Naive B cell (primary cell): ENCODE measurements at places on chromosomes 6 and 20. TPM values are rescaled to one million over a fixed set of nuclear protein-coding genes. Genes with fewer than 3 reads are reported as not detected.

The PNISR gene
- polyA plus RNA-seq: 126 TPM

The MCHR2 gene
- not detected for polyA plus RNA-seq

The SPATA25 gene
- not detected for polyA plus RNA-seq

The C20orf204 gene
- polyA plus RNA-seq: not detected

The CYB5R4 gene
- 71.0 TPM for polyA plus RNA-seq

The APOBEC2 gene
- polyA plus RNA-seq: 0.64 TPM

The TNFRSF6B gene
- polyA plus RNA-seq: not detected

The MAVS gene
- 3.2 TPM for polyA plus RNA-seq

The ACTL10 gene
- polyA plus RNA-seq: 4.8 TPM

The GPSM3 gene
- 122 TPM for polyA plus RNA-seq

The EDN3 gene
- polyA plus RNA-seq: not detected

The SDCBP2 gene
- polyA plus RNA-seq: 0.72 TPM

The LST1 gene
- 32.7 TPM for polyA plus RNA-seq

The CST4 gene
- not detected for polyA plus RNA-seq

The BEND6 gene
- not detected for polyA plus RNA-seq

The RPP40 gene
- polyA plus RNA-seq: 22.2 TPM

The MYCT1 gene
- polyA plus RNA-seq: not detected

The DEFB125 gene
- not detected for polyA plus RNA-seq

The CPNE1 gene
- 355 TPM for polyA plus RNA-seq

The ADRM1 gene
- polyA plus RNA-seq: 88.8 TPM

The DOK5 gene
- polyA plus RNA-seq: not detected

The HLA-DRB1 gene
- polyA plus RNA-seq: 2,451 TPM

The OR2J3 gene
- not detected for polyA plus RNA-seq

The THEMIS gene
- 0.24 TPM for polyA plus RNA-seq

The COL12A1 gene
- not detected for polyA plus RNA-seq

The KIFC1 gene
- 0.45 TPM for polyA plus RNA-seq

The NOX3 gene
- not detected for polyA plus RNA-seq

The C20orf141 gene
- polyA plus RNA-seq: not detected

The TTLL9 gene
- polyA plus RNA-seq: not detected

The SIGLEC1 gene
- not detected for polyA plus RNA-seq

The LY6G6C gene
- not detected for polyA plus RNA-seq

The BCAS1 gene
- polyA plus RNA-seq: 0.23 TPM

The MPIG6B gene
- 5.1 TPM for polyA plus RNA-seq
